ENCODE measurements at places on chromosomes 12 and 14. TPM values are rescaled to one million over a fixed set of nuclear protein-coding genes. Genes with fewer than 3 reads are reported as not detected.

Gene STXBP6
- polyA plus RNA-seq = 2.1 TPM

DNA sequence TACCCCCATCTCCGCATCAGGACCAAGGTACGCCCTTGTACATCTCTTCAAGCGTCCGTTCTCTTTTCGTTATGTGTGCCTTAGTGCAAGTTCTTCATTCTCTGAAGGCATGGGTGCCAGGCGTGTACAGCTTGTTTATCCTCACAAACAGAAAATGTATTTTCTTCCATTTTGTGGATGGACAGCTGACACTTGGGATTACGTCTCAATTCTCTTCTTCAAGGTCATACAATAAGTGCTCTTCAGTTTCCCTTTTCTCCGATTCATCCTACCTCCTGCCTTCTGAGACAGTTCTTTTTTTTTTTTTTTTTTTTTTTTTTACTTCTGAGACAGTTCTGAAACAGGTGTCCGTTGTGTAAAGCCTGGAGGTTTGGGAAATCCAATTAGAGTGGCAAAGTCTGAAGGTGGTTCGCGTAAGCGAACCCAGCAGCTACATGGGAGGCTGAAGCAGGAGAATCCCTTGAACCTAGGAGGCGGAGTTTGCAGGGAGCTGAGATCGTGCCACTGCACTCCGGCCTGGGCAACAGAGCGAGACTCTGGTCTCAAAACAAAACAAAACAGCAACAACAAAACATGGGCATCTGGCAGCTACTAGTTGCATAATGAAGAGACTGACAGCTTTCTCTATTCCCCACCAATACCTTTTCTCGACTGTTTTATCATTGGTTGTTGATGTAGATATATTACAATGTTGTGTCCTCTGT lies 734 bp downstream of the COX6A1 start:
- DNase-seq = no peak

GRCh38 chr12:6644257-6644596 lies 3.0 kb downstream of the ACRBP start:
- DNase-seq = no peak

Gene PTPRQ
- polyA plus RNA-seq = 0.39 TPM

Gene BBOF1
- 3.2 TPM for polyA plus RNA-seq

DNA sequence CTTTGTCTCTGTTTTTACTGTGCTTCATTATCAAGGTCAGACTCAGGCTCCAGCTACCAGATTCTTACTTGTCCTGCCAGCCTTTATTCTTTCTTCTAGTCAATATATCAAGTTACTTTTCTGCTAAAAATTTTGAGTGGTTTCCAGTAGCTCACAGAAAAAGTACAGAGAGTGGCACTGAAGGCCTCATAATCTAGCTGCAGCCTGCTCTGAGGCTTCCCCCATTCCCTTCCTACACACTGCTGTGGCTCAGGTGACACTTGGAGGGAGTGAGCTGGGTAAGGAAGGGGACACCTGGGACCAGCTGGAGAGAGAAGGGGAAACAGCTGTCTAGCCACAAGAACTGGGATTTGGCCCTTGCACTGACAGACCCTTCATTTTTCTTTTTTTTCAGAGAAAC lies 25.4 kb downstream of the TTC6 start:
- DNase-seq = no peak

Gene REP15
- 0.39 TPM for polyA plus RNA-seq

Gene MSI1
- polyA plus RNA-seq = 0.04 TPM

- DNase-seq = no peak
Measured at GRCh38 chr14:70916300-70916699, 9.0 kb downstream of the PCNX1 start.

Gene SYCP3
- polyA plus RNA-seq = 0.23 TPM

All from psoas muscle (tissue), 8 donors.